ENCODE measurements at places on chromosomes 5 and 9. TPM values are rescaled to one million over a fixed set of nuclear protein-coding genes. Genes with fewer than 3 reads are reported as not detected.
A peak's percentile ranks its signal among the peaks of the same experiment; 100 is the strongest.

The TEX48 gene
- polyA plus RNA-seq: not detected

The PCDHA6 gene
- not detected for polyA plus RNA-seq

DNA sequence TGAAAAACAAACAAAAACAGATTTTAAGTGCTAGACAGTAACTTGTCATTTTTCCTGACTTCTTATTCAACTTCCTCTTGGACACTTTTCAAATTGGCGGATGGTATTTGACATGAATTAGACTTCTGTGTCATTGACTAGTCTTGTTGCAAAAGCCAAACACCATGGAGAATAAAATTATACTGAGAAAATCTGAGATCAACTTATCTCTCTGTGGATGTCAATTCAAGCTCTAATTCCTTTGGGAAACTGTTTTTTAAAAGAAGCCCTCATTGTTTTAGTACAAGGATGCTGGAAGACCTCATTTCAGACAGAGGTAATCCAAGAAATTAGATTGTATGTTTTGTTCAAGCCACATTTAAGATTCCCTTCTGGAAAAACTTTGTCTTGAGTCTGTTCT lies 831.0 kb downstream of the SEMA5A start:
- H3K4me3 ChIP-seq: no peak overlapping the region
- no peak overlapping the region for H3K27ac ChIP-seq
- no peaks in the 10 kb centered on the region for H3K36me3 ChIP-seq
- H3K4me1 ChIP-seq: no peaks in the 10 kb centered on the region
- H3K27me3 ChIP-seq: no peaks in the 10 kb centered on the region

- no peaks in the 10 kb centered on the region for H3K27me3 ChIP-seq
- no peak for DNase-seq
- H3K36me3 ChIP-seq: peaks cover 39% of the 10 kb centered on the region
- H3K4me3 ChIP-seq: no peak overlapping the region
- H3K4me1 ChIP-seq: peaks cover 11% of the 10 kb centered on the region
- no peak overlapping the region for H3K27ac ChIP-seq
Measured at GRCh38 chr5:119468286-119468685, 16.0 kb downstream of the HSD17B4 start.

DNA sequence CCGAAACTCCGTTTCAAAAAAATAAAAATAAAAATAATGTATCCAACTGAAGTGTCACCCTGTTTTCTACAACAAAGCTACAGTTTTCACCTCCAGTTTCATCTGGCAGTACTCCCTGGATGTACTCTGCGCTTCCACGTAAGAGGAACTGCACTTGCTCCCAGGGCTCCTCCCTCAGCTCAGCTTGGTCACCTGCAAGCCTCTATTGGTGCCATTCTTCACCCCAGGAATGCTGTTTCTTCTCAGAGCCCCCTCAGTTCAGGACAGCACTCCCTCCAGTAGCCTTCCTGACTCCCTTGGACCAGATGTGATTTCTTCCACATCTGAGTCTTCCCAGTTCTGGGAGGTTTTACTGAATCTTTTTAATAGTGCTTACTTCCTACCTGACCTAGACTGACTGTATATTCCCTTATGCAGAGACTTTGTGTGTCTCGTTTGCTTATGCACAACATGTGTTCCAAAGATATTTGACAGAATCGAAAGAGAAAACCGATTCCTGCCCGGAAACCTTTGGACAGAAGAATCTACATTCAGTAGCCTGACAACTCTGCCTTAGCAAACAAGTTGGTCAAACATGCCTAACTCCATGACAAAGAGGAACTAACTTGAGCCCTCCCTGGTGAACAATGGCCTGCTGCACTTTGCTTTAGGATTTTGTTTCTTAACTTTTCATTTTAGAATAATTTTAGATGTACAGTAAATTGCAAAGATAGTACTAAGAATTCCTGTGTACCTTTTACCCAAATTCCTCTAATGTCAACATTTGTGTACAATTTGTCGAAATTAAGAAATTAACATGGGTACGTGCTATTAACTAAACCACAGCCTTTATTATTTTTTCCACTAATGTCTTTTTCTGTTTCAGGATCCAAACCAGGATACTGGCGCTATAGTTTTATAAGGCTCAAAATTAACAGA lies 814 bp downstream of the CCDC125 start:
- peaks cover 2% of the 10 kb centered on the region for H3K36me3 ChIP-seq
- peak overlapping the region; percentile 98 for H3K4me3 ChIP-seq
- H3K27ac ChIP-seq: peak overlapping the region; percentile 97
- DNase-seq: no peak
- H3K4me1 ChIP-seq: peaks cover 23% of the 10 kb centered on the region
- H3K27me3 ChIP-seq: no peaks in the 10 kb centered on the region

- no peak overlapping the region for H3K4me3 ChIP-seq
- H3K27me3 ChIP-seq: no peaks in the 10 kb centered on the region
- no peak for DNase-seq
- peak overlapping the region; percentile 79 for H3K27ac ChIP-seq
- peaks cover 71% of the 10 kb centered on the region for H3K4me1 ChIP-seq
Measured at GRCh38 chr9:110126499-110126941, 81.4 kb downstream of the C9orf152 start.

Measured in naive thymus-derived CD8-positive, alpha-beta T cell (primary cell).